ENCODE measurements at places on chromosomes 16 and 17. TPM values are rescaled to one million over a fixed set of nuclear protein-coding genes. Genes with fewer than 3 reads are reported as not detected.

CLEC19A gene
- not detected for total RNA-seq

CD300LB gene
- not detected for total RNA-seq

ZNF205 gene
- total RNA-seq, result 15.6 TPM

ENPP7 gene
- total RNA-seq, result not detected

CD300E gene
- not detected for total RNA-seq

C17orf67 gene
- total RNA-seq, result 3.3 TPM

TERB1 gene
- total RNA-seq, result 0.06 TPM

SPATA32 gene
- not detected for total RNA-seq
